Endodermal cell (in vitro differentiated cells): ENCODE measurements at places on chromosomes 5 and 9. TPM values are rescaled to one million over a fixed set of nuclear protein-coding genes. Genes with fewer than 3 reads are reported as not detected.

GRCh38 chr9:34123682-34124081, 2.8 kb downstream of the DCAF12 start:
- DNase-seq, result no peak

DOK3 gene
- total RNA-seq, result 2.1 to 5.5 TPM (median 2.1 TPM) in 3 replicates

NME5 gene
- total RNA-seq, result 3.9 and 4.7 TPM in 2 replicates

GRCh38 chr5:126794157-126794828, 17.4 kb downstream of the LMNB1 start:
- DNase-seq, result no peak

GRCh38 chr9:37619806-37620205, 27.4 kb upstream of the TOMM5 start:
- no peak for DNase-seq

DNA sequence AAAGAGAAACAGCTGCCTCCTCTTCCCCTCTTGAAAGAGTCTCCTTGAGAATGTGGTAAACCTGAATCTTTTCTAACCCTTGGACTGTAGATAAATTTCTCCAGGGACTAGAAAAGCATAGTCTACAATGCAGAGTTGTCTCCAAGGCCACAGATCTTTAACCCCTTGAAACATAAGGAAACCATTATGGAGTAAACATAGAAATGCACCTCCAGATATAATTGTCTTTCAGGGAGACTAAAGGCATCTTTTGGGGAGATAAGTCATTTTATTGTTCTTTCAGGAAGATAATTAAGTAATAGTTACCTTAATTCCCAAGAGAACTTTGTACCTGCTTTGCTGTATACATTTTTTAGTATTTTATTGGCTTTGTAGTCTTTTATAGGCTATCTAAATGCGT, 373.6 kb upstream of the GRIA1 start:
- no peak for DNase-seq

- DNase-seq, result no peak
Measured at GRCh38 chr9:38153910-38154291, 84.9 kb upstream of the SHB start.

PANK3 gene
- total RNA-seq, result 93.2 and 101 TPM in 2 replicates

- no peak for DNase-seq
Measured at GRCh38 chr9:117548556-117548955, 133.7 kb upstream of the ASTN2 start.

LTC4S gene
- total RNA-seq, result 4.8 and 6.3 TPM in 2 replicates

DNA sequence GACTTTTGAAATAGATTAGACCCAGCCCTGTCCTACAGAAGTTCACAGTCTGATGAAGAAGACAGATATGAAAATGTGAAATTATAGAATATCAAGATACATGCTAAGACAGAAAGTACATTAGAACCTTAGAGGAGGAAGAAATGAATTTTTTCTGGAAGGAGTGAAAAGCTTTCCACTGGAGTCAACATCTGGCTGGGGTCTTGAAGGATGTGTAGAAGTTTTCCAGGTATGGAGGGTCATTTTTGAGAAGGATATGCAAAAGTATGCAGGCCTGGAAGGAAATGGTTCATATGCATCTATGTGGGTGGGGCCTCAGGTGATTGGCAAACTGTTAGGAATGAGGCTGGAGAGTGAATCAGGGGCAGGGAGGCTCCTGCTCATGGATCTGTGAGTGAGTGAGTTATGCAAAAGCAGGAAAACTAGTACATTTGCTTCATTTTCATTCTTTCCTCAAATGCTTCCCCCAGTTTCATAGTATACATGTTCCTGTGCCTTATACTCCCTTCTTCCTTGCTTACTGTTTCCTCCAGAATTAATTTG, 142.3 kb downstream of the GRIA1 start:
- DNase-seq, result no peak

DNA sequence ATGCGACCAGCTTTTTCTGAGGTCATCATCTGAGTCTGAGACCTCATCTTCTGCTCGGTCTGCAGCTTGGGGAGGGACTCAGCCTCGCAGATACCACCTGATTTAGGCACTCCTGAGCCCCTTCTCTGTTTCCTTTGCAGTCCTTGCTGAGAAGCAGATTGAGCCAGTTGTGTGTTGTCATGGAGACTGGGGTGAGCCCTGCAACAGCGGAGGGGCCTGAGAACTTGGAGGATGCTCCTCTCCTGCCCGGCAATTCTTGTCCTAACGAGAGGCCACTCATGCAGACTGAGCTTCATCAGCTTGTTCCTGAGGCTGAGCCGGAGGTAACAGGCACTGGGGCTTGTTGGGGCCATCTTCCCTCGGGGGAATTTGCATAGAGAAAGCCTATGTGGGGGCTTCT, 19.2 kb downstream of the TEX53 start:
- DNase-seq, result no peak

DNA sequence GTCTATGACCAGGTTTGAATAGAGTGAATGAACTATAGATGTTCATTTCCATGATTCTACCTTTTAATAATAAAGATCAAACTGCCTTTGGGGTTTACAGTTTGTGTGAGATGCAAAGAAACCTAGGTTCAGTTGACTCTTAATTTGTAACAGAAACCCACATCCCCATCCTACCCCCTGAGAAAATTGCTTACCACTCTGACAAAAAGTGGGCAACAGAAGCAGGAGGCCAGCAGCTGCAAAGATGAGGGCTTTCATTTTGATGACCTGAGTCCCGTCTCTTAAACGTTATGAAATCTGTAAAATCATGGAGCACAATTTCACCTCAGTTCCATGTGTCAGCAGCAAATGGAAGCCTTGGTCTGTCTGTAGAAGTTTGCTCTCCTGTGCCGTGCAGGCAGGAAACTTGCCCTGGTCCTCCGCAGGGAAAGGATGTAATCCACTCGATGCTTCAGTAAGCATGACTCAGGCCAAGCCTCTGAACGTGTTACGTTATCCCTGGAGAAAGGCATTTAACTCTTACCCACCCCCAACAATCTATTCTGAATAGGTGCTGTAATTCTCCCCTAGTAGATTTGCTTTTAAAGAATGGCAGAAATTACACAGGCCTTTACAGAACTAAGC, at the start of gene F2RL2:
Gene F2RL2 (minus strand): TSS at position 431 of the 624 bp plus-strand sequence. CDS start 173 bp downstream, at position 258.
- peak; percentile 78 for DNase-seq

DNA sequence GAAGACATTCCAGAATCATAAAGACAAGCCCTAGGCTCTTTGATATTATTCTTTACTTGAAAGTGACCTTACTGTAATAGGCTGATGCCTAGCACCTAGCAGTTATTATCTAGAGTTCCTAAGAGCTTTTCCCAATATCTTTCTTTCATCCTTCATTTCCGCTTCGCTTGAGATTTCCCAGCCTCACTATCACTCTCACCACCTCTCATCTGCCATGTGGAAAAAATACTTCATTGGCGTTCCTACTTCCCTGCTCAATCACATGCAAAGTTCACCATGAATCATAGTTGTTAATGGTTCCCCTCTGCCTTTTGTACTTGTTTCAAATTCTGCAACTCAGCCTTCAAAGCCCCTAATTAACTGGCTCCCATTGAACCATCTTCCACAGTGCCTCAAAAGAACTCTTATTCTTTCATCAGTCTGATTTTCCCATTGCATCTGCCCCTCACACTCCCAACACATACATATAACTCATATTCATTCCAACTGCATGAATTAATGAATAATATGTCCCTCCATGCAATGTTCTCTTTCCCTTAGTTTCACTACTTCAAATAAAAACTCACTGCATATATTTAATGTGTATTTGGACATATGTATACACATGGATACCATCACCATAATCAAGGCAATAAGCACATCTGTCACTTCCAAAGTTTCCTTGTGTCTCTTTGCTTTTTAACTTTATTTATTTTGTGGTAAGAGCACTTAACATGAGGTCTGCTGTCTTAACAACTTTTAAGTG, 221.6 kb downstream of the PARP8 start:
- DNase-seq, result no peak

GRCh38 chr5:68661237-68661636, 432.6 kb upstream of the SLC30A5 start:
- DNase-seq, result peak; percentile 82

DNA sequence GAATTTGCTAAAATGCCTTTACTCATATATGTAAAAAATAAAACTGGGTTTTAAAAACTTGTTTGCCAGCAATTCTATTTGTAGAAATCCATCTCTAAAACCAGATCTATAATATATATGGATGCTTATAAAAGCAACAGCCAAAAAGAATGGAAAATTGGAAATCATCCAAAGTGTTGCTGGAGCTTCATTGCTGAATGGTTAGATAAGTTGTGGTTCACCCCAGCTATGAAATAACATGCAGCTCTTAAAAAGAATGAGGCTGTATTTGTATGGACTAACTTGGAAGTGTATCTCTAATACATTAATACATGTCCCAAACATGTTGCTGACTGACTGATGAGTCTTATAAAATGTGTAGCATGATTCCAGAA, 76.2 kb downstream of the STK10 start:
- DNase-seq, result no peak

DNA sequence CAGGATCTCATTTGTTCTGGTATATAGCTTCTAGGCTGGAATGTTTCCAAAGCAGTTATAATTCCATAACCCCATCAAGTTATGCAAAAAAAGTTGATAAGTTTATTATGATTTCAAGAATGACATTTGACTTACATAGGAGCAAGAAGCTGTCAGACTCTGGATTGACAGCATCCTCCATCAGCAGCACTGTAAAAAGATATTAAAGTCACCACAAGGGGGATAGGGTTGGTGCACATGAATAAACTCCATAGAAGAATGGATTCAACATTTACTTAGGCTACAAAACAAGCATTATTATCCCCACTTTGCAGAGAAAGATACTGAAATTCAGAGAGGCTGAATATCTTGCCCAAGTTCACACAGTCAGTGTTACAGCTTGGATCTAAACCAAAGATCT, 208.9 kb upstream of the SLC30A5 start:
- no peak for DNase-seq

GRCh38 chr5:142364251-142365145, 39.7 kb upstream of the SPRY4 start:
- DNase-seq, result peak; percentile 75

PCDHGA2 gene
- total RNA-seq, result 0.09 to 0.19 TPM (median 0.12 TPM) in 3 replicates

OR1Q1 gene
- not detected in 2 replicates for total RNA-seq

DNA sequence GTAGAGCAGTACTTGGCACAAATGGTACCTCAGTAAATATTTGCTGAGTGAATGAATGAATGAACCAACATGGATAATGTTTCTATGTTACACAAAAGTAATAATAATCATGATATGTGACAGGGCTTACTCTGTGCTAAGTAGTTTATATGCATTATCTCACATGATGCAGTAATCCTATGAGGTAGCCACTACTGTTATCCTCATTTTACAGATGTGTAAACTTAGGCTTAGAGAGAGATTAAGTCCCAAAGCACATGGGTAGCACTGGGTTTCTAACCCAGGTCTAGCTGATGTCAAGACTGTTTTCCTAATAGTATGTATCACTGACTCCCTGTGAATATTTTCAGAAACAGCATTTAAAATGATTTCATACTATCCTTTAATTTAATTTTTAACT, 44.1 kb upstream of the VDAC1 start:
- no peak for DNase-seq

PCDHGB7 gene
- total RNA-seq, result 19.3 to 23.0 TPM (median 20.2 TPM) in 3 replicates

- no peak for DNase-seq
Measured at GRCh38 chr5:71839096-71839884, 120.2 kb downstream of the CARTPT start.

DNA sequence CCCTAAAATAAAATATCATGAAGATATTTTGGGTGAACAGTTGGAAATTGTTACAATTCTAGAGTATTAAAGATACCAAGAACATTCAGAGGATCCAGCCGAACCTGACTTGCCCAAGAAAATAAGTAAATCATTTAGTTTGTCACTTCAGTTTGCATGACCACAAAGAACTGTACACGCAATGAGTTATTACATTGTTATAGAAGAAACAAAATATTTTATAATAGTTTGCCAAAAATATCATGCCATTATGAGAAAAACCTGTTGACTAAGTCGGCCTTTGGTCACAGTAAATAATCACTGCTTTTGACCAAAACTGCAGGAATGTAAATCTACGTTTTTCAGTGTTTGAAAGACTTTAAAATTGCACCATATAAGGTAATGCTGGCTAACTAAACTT, 27.9 kb downstream of the TRIO start:
- no peak for DNase-seq

ARID3C gene
- 0.63 to 1.1 TPM (median 0.80 TPM) in 3 replicates for total RNA-seq

NTRK2 gene
- 0.16 and 0.18 TPM in 2 replicates for total RNA-seq

- no peak for DNase-seq
Measured at GRCh38 chr5:93592883-93593282, 9.9 kb downstream of the NR2F1 start.

ZNF346 gene
- total RNA-seq, result 22.4 and 25.4 TPM in 2 replicates

OLFM1 gene
- 7.6 to 11.7 TPM (median 11.0 TPM) in 3 replicates for total RNA-seq

- DNase-seq, result no peak
Measured at GRCh38 chr5:94471521-94471920, 146.9 kb downstream of the KIAA0825 start.

GRCh38 chr5:172172912-172173563, 15.0 kb downstream of the STK10 start:
- no peak for DNase-seq

GRCh38 chr5:169742771-169743296, 105.8 kb downstream of the DOCK2 start:
- DNase-seq, result no peak

YIPF5 gene
- 50.7 to 71.1 TPM (median 54.0 TPM) in 3 replicates for total RNA-seq

- DNase-seq, result no peak
Measured at GRCh38 chr5:109105631-109106267, 304.0 kb downstream of the PJA2 start.

- peak; percentile 41 for DNase-seq
Measured at GRCh38 chr5:113212244-113212920, 222.4 kb downstream of the TSSK1B start.

GRCh38 chr9:9790216-9790872, 822.5 kb downstream of the PTPRD start:
- peak; percentile 65 for DNase-seq

DNA sequence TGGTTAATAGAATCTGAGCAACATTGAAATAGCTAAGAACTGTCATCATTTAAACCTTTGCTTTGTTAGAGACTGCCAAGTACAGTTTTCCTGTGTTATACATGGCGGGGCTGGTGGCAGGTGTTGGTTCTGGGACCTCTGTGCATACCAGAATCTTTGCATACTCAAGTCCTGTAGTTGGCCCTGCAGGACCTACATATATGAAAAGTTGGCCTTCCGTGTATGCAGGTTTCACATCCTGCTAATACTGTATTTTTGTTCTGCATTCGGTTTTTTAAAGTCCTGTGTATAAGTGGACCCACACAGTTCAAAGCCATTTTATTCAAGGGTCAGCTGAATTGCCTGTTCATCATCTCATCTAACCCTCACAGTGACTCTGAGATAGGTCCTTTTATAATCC, 36.4 kb downstream of the LARP1 start:
- DNase-seq, result no peak

- no peak for DNase-seq
Measured at GRCh38 chr9:73347123-73347522, 195.5 kb downstream of the ANXA1 start.

SARDH gene
- 6.6 and 8.4 TPM in 2 replicates for total RNA-seq

RGMB gene
- total RNA-seq, result 53.0 and 60.2 TPM in 2 replicates

- DNase-seq, result peak; percentile 94
Measured at GRCh38 chr9:114405294-114406034, 17.7 kb upstream of the AKNA start.

ARL10 gene
- 9.7 and 10.2 TPM in 2 replicates for total RNA-seq

GRCh38 chr5:149581931-149582768, 852 bp downstream of the ARHGEF37 start:
- peak; percentile 74 for DNase-seq

GRCh38 chr9:111598733-111599091, 735 bp downstream of the PTGR1 start:
- no peak for DNase-seq

GRCh38 chr5:160311491-160312133, 752 bp downstream of the CCNJL start:
- DNase-seq, result no peak
